ENCODE measurements at places on chromosomes 7 and 10.
A peak's percentile ranks its signal among the peaks of the same experiment; 100 is the strongest.

GRCh38 chr7:92765725-92766124 is 70.6 kb downstream of the CDK6 start:
- no peak for DNase-seq

DNA sequence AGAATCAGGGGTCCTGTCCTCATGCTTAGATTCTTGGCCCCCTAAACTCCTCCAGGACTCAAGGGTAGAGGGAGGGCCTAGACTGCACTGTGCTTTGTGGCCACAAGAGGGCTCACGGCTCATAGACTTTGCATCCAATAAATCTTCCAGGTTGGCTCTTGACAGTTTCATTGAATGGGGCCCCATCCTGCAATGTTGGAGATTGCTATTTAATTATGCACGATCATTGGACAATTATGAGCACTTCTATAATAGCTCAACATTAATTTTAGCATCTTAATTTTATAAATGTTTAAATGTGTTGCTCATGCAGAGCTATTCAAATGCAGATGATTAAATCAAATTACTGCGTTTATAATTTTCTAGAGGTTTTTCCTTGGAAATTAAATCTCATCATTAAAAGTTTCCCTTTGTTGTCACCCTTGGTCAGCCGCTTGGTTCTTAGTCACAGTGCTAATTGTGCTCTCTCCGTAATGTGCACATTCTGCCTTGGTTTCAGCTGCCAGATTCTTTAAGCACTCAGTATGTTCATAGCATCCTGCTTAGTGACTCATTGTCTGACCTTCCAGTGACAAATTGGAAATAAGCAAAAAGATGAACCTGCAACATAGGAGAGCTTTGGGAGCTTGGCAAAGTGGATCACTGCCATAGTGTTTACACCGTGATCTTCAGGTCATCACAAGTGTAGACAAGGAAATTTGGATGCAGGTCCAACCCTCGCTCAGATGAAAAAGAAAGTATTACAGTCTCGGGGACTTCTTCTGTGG is 33.4 kb upstream of the PLPP4 start:
- no peak for DNase-seq

- DNase-seq = peak; percentile 95
Observed at GRCh38 chr7:2757904-2758672, 70.1 kb downstream of the AMZ1 start.

- DNase-seq = no peak
Observed at GRCh38 chr7:113722006-113722405, 196.8 kb downstream of the PPP1R3A start.

- DNase-seq = no peak
Observed at GRCh38 chr10:101008823-101009423, 9.3 kb downstream of the LZTS2 start.

GRCh38 chr10:93600446-93601145 is 439 bp downstream of the RBP4 start:
- no peak for DNase-seq

DNA sequence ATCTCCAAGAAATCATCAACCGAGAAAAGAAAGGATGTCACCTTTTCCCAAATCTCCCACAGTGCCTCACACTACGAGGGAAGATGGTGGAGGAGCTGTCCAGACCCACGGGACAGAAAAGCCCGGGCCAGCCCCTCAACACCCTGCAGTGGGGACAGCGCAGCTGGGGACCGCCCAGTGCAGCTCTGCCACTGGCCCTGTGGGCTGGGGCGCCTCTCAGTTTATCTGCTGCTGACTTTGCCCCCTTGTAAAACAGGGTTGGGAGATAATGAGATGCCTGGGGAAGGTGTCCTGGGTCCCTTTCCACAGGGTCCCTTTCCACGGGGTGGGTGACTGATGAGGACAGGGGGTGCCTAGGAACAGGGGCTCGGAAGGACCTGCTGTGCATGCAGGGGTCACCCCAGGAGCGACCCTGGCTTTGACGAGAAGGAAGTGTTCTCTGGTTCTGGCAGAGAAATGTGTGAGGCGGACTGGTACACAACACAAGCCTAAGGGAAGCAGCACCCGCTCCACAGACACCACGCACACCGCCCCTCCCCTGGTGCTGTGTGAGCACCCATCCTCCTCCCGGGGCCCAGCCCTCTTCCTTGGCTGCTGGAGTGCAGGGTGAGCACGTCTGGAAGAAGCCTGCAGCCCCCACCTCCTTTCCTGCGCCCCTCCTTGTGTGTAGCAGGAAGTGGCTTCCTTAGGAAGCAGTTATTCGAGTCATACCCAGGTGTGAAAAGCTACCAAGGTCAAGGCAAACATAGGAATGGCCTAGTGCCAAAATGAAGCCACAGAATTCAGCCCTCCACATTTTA is 339.9 kb downstream of the DNAJB6 start:
- no peak for DNase-seq

DNA sequence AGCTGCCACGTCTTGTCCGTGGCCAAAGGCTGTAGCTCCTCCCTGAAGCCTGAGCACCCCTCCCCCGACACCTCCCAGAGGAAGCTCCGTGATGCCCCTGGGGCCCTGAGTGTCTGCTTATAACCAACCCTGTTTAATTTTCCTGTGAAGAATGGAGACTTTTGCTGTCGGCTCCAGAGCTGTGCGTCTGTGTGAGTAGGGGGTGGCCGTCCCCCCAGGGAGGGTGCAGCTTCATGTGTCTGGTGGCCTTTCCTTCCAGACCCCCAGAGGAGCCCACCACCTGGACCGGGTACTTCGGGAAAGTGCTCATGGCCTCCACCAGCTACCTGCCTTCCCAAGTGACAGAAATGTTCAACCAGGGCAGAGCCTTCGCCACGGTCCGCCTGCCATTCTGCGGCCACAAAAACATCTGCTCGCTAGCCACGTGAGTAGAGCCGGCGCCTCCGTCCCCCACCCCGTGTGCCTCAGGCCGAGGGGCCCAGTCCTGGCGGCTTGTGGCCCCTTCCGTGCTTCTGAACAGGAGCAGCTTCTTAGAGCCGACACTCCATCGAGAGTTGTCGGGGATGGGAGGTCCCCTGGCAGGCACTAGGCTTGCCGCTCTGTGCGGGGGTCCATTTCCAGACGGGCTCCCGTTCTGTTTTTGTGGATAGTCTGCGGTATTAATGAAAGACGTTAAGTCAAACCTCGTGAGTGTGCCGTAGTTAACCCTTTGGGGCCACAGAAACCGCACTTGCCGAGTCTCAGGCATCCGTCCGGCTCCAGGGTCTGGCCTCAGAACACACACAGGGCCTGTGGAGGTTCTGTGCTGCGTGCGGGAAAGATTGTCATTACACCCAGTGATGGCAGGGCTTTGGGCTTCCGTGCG is 37.1 kb downstream of the WIPI2 start:
- DNase-seq = no peak

GRCh38 chr7:157352516-157352915 is 15.7 kb downstream of the DNAJB6 start:
- no peak for DNase-seq

- no peak for DNase-seq
Observed at GRCh38 chr7:72080865-72081510, 331.1 kb downstream of the CALN1 start.

DNA sequence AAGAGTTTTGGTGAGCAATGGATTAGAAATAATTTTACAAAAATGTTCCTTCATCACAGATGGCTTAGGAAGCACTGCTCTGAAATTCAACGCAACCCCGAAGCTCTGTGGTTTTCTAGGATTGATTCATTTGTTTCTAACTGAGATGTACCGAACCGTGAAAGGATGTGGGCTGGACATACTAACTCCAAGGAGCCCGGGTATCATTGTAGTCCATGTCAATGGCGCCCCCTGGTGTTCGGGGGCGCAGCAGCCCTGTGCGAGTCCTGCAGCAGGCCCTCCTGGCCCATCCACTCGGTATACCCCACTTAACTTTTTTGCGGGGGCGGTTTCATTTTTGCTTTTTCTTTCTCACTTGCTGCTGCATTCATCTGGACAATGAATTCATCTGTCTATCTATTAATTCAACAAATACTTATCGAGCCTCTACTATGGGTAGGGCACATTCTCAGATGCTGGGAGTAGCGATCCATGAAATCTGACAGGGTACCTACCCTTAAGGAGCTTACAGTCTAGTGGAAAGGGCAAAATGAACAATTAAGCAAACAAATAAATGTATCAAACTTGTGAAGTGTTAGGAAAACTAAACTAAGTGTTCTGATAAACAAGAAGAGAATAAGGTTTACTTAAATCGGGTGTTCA is 25.2 kb upstream of the ITPRID1 start:
- no peak for DNase-seq

DNA sequence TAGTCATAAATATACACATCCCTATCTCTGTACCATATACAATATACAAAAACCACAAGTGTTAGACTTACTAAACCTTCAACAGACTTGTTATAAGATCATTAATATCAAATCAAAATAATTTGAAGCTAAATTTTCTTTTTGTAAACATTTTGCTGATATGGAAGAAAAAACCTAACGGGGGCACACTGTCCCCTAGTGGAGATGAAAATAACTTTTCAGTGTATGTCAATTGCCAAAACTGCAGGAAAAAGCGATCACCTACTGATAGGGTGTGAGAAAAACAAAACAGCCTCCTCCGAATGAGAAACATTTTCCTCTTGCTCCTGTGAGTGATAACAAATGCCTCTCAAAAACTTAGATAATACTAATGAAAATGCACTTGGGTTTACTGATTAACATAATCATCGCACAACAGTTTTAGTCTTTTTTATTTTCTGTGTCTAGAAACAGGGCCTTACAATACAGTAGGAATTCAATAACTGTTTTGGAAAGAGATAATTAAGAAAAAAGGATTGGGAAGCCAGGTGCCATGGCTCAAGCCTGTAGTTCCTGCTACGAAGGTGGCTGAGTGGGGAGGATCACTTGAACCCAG is 322.7 kb downstream of the CRPPA start:
- DNase-seq = no peak

DNA sequence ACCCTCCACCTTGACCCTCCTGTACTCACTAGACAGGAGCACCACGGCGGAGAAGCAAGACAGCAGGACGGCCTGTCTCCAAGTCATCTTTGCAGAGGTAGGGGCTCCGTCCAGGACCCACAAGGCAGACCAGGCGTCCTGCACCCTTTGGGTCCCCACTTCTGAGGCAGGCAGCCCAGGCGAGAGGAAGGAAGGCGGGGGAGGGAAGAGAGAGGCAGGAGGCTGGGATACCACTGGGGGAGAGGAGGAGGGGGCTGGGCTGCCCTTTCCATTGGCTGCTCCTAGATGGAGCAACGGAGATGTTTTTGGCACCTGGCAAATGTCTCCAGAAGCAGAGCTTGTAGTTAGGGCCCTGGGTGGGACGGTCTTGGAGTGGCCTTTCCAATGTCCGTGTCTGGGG is at the start of gene UCMA:
TSS of gene UCMA (minus strand) at position 203 of the 400 bp plus-strand sequence. CDS start at position 87, 116 bp downstream.
- DNase-seq = no peak

GRCh38 chr7:92333866-92334265 is 88.1 kb downstream of the ANKIB1 start:
- no peak for DNase-seq

GRCh38 chr10:101545898-101546297 is 42.2 kb downstream of the POLL start:
- DNase-seq = no peak

DNA sequence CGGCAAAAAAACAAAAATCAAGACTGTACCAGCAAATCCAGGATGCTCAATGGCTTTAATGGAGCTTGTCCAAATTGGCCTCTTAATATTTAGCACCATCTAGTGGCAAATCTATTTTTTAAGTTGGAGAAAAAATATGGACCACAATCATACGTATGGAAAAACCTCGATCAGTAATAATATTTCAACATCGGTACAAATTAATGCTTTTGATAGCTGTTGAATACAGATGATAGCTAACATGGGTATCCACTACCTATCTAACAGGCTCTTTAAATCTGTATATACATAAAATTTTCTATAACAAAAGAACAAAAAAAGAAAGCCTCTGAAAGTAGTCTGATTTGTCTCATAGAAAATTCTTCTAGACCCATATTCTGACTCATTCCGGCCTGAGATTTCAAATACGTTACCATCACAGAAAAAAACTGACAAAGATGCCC is 29.2 kb downstream of the COA1 start:
- peak; percentile 43 for DNase-seq

- peak; percentile 57 for DNase-seq
Observed at GRCh38 chr7:26365077-26365900, 73.6 kb downstream of the SNX10 start.

GRCh38 chr10:63286754-63287264 is 153.7 kb downstream of the NRBF2 start:
- DNase-seq = no peak

DNA sequence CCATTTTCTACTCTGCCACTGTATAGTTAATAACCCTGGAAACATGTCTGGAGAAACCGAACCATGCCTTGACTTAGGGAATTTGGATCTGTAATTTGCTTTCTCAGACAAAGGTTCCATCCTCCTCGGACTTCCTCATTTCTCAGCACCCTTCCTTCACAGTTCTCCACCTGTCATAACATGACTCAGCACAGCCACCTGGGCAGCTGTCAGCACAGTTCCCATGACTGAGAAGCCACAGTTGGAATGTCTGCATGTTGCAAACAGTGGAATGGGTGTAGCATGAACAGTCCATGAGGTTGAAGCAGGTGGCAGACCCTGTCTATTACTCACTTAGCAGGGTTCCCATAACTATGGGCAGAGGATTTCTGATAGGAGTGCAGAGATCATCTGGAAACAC is 634 bp upstream of the OR9A4 start:
- no peak for DNase-seq

DNA sequence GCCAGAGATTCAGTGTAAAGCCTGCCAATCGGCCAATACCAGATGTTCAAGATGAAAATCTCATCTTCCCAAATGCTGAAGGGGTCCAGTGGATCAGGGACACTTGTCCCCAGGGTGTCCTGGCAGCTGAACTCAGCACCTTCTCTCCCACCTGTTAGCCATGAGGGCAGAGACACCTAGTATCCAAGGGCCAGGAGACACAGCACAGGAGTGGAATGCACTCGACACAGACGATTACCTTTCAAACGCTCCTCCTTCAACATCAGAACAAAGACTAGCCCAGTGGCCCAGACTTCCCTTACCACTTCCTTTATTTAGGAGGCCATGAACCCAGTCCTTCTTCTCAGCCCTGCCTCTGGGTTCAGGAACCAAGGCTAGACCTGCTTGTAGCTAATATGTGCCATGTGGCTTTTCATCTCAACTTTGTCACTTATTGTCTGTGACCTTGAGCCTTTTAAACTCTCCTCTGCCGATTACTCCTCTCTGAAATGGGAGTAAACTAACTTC is 180.3 kb upstream of the PLXNA4 start:
- DNase-seq = no peak

DNA sequence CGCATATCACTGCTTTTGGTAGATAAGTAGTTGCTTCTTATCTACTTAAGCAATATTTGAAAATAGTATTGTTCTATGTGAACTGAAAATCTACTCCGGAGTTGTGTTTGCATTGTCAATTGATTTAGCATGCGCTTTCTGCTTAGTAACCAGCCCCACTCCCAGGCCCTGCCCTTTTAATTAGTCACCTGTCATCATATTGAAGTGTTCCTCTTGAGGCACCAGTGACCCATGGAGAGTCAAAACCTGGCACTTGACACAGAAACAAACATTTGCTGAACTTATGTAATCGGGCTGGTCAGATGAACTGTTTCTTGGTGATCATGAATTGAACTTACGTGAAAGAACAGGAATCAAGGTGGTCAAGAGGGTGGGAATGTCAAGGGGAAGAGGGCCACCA is 27.8 kb upstream of the CDHR3 start:
- DNase-seq = no peak

All from AG04450 (cell line).